Activated gamma-delta T cell (primary cell): ENCODE measurements at places on chromosomes 3 and 15.

DNA sequence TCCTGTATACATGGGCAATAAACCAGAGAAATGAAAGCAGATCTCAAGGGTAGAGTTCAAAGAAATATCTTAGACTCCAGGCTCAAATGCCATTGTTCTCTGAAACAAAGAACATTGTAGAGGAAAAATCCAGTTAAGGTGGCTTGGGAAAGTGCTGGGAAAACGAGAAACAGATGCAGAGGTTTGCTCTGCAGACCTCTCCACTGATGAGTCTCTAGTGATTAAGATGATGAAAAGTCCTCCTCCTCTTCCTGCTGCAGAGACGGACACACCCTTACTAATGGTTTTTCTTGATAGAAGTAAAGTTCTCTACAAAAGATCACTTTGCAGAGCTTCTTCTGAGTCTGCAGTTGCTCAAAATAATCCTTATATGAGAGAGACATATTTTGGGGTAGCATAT is 264.7 kb downstream of the GABRG3 start:
- DNase-seq, result no peak

GRCh38 chr3:128182656-128183055 is 29.4 kb downstream of the EEFSEC start:
- no peak for DNase-seq

GRCh38 chr3:4019501-4019900 is 220.3 kb downstream of the LRRN1 start:
- DNase-seq, result no peak

- peak; percentile 48 for DNase-seq
These were observed at the start of gene CCDC14 for GRCh38 chr3:123960781-123961507. Gene CCDC14, minus strand, starts transcription at chr3:123961229. Its CDS starts 56 bp downstream, at chr3:123961173.

GRCh38 chr15:69861331-69862171 is 236.2 kb downstream of the TLE3 start:
- no peak for DNase-seq

GRCh38 chr3:130975251-130975650 is 51.4 kb downstream of the ASTE1 start:
- DNase-seq, result no peak

DNA sequence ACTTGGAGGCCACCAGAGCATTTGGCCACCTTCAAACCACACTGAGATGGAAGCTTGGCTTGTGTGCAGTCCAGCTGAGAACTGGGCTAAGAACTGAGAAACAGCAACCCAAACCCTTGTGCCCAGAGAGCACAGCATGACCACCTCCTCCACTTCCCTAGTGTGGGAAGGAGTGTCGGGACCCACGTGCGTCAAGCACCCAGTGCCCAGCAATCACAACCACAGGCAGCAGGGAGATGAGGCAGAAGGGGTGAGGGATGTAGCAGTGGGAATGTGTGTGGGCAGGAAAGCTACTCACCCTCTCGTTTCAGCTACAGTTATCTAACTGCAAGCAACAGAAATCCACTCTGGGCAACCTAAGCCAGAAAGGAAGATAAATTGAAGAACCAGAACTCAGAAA is 25.0 kb upstream of the RFTN1 start:
- DNase-seq, result no peak

GRCh38 chr15:51251556-51251955 is 86.8 kb downstream of the CYP19A1 start:
- no peak for DNase-seq

DNA sequence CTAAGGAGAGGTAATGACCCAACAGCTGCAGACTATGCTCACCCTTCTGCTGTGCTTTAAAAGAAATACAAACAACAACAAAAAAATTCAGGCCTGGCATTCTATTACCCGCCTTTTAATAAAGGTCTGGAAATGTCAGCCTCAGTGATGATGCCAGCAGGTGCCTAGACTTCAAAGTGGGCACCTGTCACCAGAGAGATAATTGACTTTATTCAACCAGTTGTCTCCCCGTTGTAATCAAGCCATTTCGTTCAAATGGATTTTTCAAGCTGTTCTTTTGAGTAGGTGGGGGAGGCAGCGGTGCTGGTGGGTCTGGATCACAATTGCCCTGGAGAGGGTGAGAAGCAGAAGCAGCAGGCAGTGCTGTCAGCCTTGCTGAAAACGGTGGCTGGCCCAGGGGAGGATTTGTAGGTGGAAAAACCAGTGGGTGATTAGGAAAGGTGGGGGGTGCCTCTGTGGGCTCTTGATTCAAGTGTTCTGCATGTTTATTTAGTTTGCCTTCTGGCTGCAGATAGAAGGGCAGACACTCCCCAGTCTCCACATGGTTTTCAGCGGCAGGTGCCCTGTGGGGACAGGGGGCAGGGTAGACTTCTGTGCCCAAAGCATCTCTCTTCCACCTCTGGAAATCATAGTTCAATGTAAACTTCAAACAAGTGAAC is 300.2 kb upstream of the SLCO3A1 start:
- no peak for DNase-seq

DNA sequence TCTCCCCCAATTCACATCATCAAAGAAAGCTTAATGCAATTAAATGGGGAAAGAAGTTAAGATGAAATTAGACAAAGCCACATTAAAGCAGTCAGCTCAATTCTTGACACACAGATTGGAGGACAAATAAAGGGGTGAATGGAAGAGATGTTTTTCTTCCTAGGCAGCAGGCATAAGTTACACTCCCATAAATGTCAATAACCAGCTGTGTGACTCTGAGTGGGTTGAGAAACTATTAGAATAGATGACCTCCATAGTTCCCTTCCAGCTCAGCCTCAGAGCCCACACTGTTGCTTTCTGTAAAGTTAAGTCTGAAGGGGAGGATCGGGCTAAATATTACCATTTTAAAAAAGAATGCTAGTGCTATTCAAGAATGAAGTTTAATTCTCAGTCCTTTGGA is 71.0 kb downstream of the THBS1 start:
- DNase-seq, result no peak

DNA sequence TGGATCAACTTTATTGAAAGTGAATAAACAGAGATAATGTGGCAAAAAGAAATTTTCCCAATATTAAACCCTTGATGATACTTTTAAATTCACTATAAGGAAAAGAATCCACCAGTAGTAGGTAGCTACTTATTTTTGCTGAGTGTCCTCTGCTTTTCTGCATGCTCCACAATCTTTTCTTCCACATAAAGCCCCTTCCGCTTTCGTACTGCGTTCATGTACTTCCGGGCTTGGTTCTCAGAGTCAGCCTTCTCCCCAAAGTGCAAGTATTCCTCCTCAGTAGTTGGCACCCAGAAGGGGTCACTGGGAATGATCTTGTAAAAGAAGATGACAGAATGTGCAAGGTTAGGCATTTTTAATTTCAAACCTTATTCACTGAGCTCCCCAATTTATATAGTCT is 84.4 kb upstream of the MEX3B start:
- DNase-seq, result no peak

GRCh38 chr3:100334488-100335351 is at the start of gene NIT2:
Gene NIT2, plus strand, starts transcription at chr3:100334757. Its CDS starts 35 bp downstream, at chr3:100334792.
- peak; percentile 70 for DNase-seq

DNA sequence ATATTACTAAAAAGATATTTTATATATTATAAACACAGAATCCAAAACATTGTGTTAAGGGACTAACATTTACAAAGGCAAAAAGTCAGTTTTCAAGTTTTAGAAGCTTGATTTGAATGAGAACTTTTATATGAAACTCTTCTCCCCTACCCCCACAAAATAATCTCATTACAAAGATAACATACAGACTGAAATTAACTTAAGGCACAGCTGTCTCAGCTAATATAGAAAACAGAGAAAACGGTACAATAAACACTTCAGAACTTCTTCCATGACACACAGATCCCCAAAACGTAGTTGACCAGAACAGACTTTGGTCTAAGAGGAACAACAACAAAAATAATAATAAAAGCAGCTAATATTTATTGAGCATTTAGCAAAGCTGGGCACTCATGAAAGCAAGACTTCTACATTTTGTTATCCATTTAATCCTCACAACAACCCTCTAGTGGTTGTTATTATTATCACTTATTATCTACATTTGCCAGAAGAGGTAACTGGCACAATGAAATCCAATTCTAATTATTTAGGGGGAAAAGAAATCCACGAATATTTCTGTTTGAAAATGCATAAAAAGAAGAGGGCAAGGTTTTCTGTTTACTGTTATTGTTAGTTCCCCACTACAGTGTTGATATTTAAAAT is 68.1 kb downstream of the PFN2 start:
- no peak for DNase-seq

- no peak for DNase-seq
These were observed 438.9 kb downstream of the RAP2B start for GRCh38 chr3:153600896-153601295.

GRCh38 chr15:63834500-63835210 is 907 bp upstream of the HERC1 start:
- DNase-seq, result no peak

DNA sequence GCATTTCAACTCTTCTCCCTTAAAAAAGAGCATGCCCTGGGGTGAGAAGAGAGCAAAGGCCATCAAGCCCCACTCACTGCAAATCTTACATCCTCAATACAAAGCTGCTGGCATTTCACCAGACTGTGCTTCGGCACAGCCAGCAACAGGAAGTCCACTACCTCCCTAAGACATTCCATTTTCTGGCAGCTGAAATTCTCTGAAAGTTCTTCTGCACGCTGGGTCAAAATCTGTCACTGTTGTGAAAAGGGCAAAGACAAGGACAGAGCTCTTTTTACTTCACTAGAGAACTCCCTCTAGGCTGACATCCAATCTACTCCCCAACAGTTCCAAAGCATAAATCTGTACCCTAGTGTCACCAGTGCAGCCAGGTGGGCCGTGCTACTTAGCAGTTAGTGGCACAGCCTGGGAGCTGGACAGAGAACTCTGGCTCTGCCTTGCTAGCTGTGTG is 6.3 kb downstream of the MTMR10 start:
- DNase-seq, result no peak

- no peak for DNase-seq
These were observed 596.6 kb upstream of the NR2F2 start for GRCh38 chr15:95733931-95734330.

GRCh38 chr15:74233851-74234597 is 2.1 kb upstream of the CCDC33 start:
- DNase-seq, result no peak

DNA sequence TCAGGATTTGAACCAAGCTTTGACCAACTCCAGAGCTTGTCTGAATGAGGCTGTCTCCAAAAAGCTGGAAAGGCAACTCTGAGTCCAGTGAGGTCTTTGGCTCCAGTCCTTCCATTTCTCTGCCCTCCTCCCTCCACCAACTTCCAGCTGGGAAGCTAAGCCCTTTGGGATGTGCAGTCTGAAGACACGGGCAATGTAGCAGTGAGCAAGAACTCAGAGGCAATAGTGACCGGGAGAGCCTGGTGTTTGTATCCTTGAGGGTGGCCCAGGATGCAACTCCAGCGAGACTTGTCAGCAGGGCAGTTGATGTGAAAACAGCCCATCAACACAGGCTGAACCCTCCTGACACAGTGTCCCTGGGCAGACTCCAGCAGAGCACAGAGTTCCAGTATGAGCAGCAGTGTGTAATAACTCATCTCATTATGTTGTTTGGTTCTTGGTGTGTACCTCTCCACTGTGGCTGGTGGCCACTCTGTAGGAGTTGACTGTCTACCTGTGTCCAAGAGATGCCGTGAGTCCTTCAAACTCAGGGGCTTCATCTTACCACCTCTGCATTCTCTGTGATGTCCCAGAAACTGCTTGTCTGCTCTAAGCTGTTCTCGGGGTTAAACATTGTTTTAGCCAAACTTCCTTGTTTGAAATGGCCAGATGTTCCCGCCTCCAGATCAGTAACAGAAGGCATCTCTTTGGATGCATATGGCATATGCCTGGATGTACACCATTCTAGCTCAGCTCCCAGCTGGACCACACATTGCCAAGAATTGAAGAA is 6.6 kb downstream of the CDCP1 start:
- DNase-seq, result no peak

DNA sequence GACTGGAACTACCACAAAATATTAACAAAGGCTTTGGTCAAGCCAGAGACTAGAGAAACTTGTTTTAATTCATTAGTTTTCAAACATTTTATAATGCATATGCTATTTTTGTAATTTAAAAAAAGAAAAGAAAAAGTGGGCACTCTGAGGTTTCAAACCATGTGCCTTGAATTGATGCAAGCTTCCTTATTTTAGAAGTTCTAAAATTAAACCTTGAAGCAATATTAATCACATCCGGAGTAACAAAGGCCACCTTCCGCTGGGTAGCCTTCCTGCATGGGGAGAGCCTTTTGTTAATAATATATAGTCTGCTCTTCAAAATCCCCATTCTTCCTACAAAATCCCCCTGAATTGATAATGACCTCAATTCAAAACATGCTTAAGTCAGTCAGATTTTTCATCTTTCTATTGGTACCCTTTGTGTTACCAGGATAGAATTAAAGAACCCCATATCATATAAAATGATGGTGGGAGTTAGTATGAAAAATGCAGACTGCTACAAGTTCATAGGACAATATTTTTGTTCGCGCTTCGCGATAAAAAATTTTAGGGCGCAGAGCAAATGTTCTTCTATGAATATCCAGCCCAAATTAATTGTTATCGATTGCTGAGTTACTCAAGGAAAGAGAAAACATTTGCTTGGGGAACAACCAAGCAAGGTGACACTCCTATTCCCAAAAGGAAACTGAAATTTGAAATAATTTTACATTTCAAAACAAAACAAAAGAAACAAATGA is 30.6 kb downstream of the LDHAL6B start:
- no peak for DNase-seq

- DNase-seq, result no peak
These were observed 38.1 kb upstream of the NMNAT3 start for GRCh38 chr3:139715743-139716360.

- no peak for DNase-seq
These were observed 22.3 kb upstream of the P2RY13 start for GRCh38 chr3:151351648-151352047.

- no peak for DNase-seq
These were observed 22.1 kb upstream of the POLG start for GRCh38 chr15:89356634-89357298.

GRCh38 chr15:49387471-49387870 is 35.6 kb upstream of the FGF7 start:
- DNase-seq, result no peak

DNA sequence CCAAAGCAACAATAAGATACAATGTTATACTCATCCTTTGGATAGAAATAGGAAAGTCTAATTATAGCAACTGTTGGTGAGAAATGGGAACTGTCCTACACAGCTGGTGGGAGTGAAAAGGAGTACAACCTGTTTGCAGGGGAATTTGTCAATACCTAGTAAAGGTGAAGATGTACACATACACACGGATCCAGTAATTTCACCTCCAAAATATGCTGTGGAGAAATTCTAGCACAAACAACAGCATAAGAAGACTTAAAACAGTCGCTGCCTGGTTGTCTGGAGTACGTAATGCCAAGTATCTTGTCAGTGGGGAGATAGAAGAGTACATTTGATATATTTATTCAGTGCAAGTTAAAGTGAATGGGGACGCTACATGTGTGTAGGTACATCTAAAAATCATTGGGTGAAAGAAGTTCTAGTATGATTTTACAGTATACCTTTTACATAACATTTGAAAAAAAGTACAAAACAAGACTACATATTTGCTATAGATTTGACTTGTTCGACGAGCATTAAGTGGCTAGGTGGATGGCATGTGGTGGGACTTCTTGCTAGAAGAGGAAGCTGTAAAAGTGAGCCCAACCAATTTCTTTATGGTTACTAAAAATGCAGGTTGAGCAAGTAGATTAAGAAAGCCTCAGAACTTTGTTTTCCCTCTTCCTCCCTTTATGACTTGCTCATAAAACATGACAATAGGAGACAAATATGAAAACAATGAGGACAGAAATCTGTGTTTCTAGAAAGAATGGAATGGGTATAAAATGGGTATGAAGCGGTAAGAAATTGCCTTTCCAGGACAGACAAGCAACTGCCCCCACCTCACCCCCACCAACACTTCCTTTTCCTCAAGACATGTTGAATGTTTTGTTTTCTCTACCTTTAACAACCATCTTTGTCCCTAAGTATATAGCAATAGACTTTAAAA is 50.2 kb upstream of the CCR4 start:
- no peak for DNase-seq
